T-helper 1 cell (primary cell): ENCODE measurements at places on chromosomes 11 and 22.

GRCh38 chr11:36713715-36714114, 115.7 kb upstream of the RAG2 start:
- no peak for DNase-seq

- no peak for DNase-seq
Observed at GRCh38 chr11:15146271-15147003, 31.7 kb downstream of the INSC start.

DNA sequence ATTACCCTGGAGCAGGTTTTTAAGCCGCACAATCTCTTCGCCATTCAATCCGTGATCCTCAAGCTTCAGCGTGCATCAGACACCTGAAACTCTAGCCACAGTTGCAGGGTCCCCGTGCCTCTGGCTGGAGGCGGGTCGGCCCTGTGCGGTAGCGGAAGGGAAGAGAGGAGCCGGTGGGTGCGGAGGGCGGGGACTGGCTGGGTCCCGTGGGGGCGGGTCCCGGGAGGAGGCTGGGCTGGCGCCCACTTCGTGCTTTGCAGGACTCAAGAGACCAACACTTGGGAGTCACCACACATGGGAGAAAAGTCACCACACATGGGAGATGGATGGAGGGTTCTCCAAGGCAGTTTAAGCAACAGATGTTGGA, 772 bp downstream of the C22orf15 start:
- DNase-seq = peak; percentile 39

DNA sequence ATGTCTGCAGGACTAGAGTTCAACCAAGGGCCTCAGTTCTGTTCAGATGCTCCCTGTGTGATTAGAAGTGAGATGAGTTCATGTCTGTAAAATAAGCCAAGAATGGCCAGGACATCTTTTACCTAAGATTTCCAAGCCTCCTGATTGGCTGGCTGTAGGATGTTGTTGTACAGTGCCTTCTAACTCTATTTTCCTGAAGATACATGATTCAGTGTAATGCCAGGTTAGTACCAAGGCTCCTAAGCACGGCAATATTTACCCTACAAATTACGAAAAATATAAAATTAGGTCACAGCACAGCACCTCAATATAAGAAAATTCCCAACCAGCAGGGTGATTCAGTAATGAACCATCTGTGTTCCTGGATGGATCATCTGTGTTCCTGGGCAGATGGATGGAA, 140.0 kb upstream of the MTMR2 start:
- DNase-seq = no peak

GRCh38 chr22:44281768-44282637, 30.7 kb downstream of the SHISAL1 start:
- DNase-seq = no peak

GRCh38 chr22:48154943-48155240, 1392.4 kb downstream of the TBC1D22A start:
- DNase-seq = no peak

DNA sequence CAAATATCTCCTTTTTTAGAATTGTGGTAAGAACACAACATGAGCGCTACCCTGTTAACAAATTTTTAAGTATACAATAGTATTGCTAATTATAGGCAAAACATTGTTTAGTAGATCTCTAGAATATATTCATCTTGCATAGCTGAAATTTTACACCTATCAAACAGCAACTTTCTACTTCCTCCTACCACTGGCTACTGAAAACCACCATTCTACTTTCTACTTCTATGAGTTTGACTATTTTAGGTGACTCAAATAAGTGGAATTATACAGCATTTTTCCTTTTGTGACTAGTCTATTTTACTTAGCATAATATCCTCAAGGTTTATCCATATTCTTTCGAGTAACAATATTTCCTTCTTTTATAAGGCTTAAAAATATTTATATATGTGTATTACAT, 128.4 kb downstream of the FAM76B start:
- DNase-seq = no peak

- peak; percentile 84 for DNase-seq
Observed at GRCh38 chr11:64230171-64230984, at the start of gene DNAJC4. Gene DNAJC4 (plus strand): TSS chr11:64230548. CDS start chr11:64230855, 307 bp downstream.

DNA sequence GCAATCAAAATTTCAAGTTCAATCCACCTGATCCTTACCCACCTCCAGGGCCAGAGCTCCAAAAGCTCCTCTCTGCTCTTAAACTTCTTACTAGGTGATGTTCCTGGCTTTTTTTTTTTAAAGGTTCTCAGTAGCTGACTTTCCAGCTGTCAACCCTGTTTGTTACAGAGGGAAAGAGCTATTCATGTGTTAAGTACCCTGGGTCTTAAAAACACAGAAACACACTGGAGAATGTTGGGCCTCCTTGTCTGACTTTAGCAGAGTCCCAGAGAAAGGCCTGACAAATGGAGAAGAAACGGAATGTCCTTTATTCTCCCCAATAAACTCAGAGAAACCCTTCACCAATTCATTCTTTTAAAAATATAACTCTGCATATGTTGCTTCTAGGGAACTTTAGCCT, 3.2 kb downstream of the LRRC4C start:
- no peak for DNase-seq

GRCh38 chr11:76702336-76703128, 32.0 kb upstream of the LRRC32 start:
- no peak for DNase-seq

DNA sequence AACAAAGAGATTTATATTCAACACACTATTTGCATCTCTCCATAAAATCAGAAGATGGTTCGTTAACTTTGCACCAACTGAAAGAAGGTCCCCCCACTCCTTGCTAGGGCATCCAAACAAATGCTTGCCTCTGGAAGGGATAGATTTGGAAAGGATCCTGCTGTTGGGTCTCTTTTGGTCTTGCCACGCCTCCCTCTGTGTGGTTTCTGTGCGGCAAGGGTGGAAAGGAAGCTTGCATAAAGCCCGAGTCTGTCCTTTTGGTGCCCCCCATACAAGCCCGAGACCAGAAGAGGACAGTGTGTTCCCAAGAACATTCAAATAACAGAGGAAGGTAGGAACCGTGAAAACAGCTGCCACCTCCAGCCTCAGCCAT, 15.1 kb downstream of the SCGB1A1 start:
- no peak for DNase-seq

GRCh38 chr11:12207384-12208150, 97.2 kb downstream of the MICAL2 start:
- DNase-seq = no peak

DNA sequence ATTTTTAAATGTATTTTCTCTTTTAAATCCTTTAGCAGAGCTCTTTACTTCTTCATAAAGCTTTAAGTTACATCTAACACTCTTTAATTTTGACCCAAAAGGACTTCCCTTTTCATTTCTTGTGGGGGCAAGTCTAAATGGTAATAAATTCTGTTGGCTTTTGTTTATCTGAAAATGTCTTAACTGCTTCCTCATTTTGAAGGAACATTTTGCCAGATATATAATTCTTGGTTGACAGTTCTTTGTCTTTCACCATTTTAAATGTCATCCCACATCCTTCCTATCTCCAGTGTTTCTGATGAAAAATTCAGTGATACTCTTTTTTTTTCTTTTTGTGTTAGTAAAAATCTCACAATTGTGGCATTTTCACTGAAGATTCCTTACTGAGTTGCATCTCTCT, 44.7 kb upstream of the ZBTB44 start:
- no peak for DNase-seq

GRCh38 chr22:31247726-31248125, 35.6 kb downstream of the LIMK2 start:
- no peak for DNase-seq

DNA sequence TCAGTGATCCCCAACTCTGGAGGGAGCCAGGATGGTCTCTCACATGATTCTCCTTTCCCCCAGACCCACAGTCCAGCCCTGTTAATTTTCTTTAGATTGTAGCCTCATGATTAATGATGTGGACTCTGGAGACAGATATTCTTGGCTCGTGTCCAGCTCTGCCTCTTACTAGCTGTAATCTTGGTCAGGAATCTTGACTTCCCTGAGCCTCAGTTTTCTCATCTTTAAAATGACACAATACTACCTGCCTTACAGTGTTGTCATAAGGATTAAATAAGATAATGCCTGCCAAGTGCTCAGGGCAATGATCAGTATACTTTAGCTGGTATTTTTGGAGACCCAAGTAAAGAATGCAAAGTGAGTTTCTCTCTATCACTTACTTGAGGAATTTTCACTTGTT, 60.0 kb downstream of the SPECC1L start:
- DNase-seq = no peak

DNA sequence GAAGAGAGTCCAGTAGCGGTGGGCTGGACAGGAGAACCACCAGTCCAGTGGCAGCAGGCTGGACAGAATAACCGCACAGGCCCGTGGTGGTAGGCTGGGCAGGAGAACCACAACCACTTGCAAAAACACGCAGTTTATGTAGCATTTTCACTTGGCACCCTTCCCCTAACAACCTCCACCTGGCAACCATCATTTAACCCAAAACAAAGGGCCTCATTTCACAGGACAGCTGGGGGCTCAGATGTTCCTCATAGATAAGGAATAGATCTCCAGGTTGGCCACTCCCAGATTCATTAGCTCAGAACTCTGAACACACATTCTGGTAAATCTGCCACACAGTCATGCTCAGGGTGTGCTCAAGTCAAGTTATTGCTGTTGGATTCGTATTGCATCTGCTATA, 41.2 kb downstream of the SYTL2 start:
- no peak for DNase-seq

GRCh38 chr22:49555526-49555925, 272.1 kb downstream of the BRD1 start:
- DNase-seq = no peak

DNA sequence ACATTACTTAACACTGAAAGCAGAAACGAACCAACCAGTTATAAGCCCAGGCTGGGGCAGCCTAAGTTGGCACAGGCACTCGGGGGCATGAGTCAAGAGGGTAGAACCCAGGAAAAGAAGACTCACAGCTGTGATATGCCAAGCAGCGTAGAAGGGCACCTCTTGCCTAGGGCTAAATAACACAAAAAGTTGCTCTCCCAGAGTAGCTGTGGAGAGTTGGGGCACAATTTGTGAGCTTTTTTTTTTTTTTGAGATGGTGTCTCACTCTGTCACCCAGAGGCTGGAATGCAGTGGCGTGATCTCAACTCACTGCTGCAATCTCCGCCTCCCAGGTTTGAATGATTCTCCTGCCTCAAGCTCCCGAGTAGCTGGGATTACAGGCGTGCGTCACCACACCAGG, 8.8 kb downstream of the CLMP start:
- DNase-seq = no peak

DNA sequence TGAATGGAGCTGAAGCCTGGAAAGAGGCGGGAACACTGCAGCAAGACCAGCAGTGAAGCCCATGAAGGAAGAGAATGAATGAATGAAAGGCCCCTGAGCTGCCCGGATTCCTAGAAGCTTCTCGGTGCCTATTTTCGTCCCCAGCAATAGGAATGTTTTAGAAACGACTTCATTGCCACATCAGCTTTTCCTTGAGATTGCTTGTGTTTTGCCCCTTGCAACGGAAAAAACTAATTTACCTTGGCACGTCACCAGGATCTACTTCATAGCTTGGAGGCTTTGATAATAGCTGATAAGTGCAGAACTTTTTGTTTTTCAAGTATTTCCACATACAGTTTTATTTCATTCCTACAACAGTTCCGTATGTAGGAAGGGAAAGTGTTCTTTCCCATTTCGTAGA, 248.9 kb upstream of the NARS2 start:
- DNase-seq = no peak

- DNase-seq = no peak
Observed at GRCh38 chr11:27095887-27096286, 55.3 kb downstream of the BBOX1 start.

GRCh38 chr11:281486-282161, 3.4 kb downstream of the NLRP6 start:
- DNase-seq = no peak

DNA sequence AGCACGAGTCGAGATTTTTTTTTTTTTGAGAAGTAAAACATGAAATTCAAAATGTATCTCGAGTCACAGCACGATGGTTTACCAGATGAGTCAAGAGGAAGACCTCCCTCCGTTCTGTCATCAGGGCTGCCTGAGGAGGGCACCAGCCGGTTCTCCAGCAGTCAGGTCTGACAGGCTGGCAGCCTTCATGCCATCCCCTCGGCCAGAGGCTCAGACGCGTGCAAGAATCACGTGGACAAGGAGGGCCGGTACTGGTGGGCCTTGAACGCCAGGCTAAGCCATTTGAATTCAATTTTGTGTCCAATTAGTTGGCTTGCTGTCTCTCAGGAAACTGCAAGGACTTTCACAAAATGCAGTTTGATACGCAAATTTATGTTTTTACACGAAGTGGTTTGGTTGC, 1412.2 kb downstream of the BRD1 start:
- no peak for DNase-seq

GRCh38 chr22:22431271-22432220, 77.0 kb downstream of the ZNF280B start:
- peak; percentile 44 for DNase-seq

GRCh38 chr11:83744620-83745192, 458.5 kb upstream of the CCDC90B start:
- DNase-seq = no peak

DNA sequence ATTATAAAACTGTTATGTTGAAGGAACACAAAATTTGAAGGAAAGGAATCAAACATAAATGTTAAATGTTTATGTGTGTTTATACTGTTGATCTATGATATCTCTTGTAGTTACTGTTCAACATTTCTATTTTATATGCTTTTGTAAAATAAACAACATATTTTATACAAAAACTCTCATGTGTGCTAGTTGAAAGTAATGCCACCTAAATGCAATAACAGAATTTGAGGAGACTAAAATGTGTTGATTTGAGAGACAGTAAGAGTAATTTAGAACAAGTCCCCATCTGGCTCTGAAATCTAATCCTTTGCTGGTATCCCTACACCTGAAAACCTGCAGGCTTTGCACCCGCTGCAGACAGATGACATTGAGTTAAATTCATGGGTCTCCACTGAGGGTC, 95.7 kb upstream of the TOP3B start:
- no peak for DNase-seq

DNA sequence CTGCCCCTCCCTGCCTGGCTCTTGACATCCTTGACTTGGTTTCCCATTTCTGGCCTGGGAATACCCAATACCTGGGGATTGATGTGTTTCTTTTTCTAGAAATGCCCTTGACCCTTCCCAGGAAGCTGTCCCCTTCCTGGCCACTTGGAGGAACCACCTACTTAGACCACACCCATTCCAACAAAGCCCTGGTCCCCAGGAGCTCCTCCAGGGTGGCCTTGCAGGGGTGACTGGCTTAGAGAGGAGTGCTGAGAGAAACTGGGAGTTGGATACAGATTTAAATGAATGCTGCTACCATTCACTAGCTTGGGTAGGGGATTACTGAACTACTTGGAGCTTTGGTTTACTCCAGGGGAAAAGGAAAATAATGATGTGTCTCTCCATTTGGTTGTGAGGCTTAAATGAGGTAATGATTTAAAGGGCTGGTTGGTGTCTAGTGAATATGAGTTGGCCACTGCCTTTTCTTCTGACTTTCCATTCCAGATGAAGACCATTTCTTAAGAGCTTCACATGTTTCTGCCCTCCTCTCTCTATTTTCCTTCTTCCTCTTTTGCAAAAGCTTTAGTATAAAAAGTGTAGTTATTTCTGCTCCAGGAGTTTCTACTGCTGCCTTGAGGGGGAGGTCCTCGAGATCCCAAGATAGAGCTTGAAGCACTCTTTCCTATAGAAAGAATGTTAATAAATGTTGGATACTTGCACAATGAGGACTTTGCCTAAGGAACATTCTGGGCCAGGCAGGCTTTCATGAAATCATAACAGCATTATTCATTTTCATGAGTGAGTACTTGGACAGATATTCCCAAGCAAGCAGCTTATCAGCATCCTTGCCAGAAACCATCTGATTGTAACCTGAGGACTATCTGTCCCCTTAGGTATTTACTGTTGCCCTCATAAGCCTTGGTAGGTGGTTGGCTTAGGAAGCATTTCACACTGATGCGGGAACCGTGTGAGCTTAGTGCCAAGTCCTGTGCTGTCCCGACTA, 22.4 kb downstream of the PANX1 start:
- DNase-seq = no peak
